ENCODE measurements at places on chromosomes 16 and 17.
A peak's percentile ranks its signal among the peaks of the same experiment; 100 is the strongest.

DNA sequence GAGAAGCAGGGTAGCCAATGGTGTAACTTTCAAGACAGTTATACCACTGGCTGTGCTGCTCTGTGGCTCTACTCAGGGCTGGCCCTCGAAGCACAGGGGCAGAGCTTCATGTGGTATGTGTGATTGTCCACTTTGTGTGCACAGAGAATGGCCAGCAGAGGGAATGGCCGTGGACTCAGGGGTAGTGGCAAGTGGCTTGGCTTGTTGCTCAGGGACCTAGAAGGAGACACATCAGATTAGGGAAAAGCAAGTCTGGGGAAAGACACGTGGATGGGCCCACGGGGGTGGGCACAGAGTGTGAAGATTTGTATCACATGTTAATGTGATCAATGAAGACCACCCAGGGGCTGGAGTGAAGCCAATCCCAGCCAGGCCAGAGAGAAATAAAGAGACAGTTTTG is 20.0 kb upstream of the XYLT2 start:
- no peak for DNase-seq

GRCh38 chr16:50067290-50067853 is 1.6 kb downstream of the HEATR3 start:
- no peak for DNase-seq

- DNase-seq: no peak
Measured at GRCh38 chr16:68643847-68644246, 1.3 kb upstream of the CDH3 start.

DNA sequence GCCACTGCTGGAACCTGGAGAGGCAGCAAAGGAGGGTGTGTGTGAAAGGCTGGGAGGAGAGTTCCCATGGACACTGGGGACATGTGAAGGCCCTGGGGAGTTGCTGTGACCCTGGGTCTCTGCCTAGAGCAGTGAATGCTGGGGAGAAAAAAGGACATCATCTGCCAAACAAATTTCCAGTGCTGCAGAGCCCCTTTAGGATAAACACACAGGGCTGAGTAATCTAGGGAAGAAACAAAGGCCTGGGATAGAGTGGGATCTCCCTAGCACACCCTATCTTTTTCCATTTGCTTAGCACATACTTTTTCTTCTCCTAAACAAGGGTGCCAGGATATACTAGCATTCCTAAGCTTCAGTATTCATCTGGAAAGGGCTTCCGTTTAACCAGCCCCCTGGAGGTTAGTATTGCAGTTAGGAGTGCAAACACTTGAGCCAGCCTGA is 3.3 kb upstream of the HIGD1B start:
- no peak for DNase-seq

- DNase-seq: no peak
Measured at GRCh38 chr16:76346210-76346609, 69.0 kb downstream of the CNTNAP4 start.

GRCh38 chr17:65990593-65990992 is 201.3 kb downstream of the CEP112 start:
- DNase-seq: no peak

- no peak for DNase-seq
Measured at GRCh38 chr17:80110927-80111701, 9.7 kb downstream of the GAA start.

- no peak for DNase-seq
Measured at GRCh38 chr17:81286491-81287145, 8.5 kb downstream of the SLC38A10 start.

GRCh38 chr17:77365584-77366186 is 224.9 kb downstream of the SEC14L1 start:
- DNase-seq: no peak

DNA sequence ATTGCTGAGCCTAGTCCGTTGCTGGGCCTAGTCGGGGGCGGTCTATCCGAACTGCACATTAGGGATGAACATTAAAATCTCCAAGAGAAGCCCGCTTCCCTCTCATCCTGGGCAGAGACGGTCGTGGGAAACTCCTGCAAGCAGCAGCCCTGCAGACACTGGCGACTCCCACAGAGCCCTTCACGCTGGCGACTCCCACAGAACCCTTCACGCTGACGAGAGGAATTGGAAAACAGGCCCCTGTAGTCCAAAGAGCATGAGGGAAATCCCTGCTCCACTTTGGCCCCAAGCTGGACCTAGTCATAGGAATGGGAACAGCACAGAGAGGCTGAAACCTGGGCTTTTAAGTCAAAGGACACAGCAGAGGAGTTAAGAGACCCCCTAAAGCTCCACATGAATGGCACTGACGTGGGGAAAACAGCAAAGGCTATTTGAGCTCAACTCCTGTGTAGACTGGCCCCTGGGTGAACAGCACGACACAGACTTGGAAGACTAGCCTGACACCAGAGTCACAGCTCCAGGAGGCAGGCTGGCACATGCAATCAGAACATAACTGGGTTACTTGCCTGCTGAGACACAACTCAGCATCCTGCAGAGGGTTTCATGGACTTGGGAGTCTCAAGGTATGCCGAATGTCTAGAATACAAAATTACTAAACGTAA is 42.2 kb downstream of the WDR45B start:
- no peak for DNase-seq

DNA sequence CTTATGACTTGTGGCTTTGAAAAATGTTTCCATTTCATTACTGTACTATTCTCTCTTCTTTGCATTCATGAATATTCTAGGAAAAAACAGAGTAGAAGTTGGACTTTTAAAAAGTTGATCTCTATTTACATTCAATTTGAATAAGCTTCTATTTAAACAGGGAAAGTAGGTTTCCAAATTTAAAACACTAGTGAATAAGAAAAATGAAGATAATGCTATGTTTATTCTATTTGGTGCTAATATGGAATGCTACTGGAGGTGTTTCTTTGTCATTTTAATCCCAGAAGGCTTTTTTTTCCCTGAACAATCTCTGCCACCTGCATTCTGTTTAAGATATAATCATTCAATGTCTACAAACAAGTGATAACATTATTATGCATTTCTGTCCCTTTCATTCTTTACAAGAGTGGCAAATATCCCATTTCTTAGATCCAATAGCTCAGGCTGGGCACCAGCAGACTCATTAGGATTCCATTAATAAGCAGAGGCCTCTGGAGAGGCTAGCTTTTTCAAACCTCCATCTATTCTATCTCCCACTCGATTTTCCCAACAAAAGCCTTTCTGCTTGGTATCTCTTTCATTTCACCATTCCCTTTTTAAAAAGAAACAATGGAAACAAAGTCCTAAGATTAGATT is 1001.6 kb upstream of the CDH8 start:
- no peak for DNase-seq

DNA sequence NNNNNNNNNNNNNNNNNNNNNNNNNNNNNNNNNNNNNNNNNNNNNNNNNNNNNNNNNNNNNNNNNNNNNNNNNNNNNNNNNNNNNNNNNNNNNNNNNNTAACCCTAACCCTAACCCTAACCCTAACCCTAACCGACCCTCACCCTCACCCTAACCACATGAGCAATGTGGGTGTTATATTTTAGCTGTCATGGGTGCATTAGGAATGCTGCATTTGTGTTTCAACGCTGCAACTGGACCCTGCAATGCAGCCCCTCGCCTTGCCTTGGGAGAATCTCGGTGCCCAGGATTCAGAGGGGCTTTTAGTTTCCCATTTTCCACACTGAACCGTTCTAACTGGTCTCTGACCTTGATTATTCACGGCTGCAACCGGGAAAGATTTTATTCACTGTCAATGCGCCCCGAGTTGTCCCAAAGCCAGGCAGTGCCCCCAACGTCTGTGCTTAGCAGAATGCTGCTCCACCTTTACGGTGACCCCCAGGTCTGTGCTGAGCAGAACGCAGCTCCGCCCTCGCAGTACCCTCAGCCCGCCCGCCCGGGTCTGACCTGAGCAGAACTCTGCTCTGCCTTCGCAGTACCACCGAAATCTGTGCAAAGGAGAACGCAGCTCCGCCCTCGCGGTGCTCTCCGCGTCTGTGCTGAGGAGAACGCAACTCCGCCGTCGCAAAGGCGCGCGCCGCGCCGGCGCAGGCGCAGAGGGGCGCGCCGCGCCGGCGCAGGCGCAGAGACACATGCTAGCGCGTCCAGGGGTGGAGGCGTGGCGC is 43.3 kb downstream of the POLR3K start:
- DNase-seq: no peak

DNA sequence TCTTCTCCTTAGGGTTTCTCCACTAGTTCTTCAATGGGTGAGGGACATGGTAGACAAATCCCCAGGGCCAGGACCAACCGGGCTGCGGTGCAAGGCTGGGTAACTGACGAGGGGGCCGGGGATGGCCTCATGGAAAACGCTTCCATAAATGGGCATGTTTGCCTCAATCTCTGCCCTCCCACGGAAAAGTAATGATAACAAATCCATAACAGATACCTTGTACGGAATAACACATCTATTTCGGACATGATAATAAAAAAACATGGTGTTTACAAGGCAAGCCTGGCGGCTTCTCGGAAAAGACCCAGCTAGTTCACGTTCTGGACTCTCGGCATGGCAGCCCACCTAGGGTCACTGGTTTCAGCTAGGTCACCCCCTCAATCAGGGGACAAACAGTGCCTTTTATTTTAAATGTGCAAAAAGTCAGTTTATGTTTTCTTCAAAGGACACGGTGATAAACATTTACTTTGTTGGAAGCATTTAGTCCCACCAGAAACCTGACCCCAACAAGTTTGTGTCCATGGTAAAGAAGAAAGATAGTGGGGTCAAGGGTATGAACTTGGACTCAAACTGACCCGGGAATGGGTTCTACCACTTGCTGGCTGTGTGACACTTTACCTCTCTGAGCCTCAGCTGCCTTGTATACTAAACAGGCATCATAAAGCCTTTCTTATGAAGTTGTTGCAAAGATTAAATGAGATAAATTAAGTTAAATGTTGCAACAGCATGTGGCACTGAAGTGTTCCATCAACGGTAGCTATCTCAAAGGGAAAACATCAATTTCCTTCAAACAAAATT is 1.7 kb downstream of the MYH11 start:
- no peak for DNase-seq

GRCh38 chr17:10162096-10162495 is 36.3 kb downstream of the GAS7 start:
- no peak for DNase-seq

DNA sequence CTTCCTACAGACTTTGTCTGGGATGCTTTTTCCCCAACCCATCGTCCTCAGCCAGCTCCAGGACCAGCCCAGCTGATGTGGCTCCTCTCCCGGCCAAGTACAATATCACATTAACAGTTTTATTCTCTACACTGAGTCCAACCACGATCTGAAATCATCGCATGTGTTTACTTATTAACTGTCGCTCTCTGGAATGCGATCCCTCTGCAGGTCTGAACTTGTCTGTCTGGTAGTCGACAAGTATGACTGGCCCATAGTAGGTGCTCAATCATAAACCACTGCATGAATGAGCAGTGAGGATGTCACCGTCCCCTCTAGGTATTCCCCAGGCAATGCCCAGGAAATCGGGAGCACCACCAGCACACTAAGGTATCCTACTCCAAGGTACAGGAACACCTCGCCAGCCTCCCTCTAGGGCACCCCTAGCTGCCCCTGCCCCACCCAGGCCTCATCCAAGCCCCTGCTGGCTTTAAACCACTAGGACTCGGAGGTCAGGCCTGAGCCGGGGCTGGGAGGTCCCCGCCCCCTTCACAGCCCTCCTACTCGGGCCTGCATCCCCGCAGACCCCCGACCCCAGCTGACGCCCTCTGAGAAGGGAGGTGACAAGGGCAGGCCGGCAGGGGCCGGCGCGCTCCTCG is 27.7 kb downstream of the RTN4RL1 start:
- DNase-seq: no peak

GRCh38 chr16:11084484-11084875 is 140.1 kb downstream of the CLEC16A start:
- DNase-seq: no peak

- DNase-seq: no peak
Measured at GRCh38 chr17:77840513-77841165, 117.9 kb upstream of the TNRC6C start.

- no peak for DNase-seq
Measured at GRCh38 chr17:77312061-77312701, 171.4 kb downstream of the SEC14L1 start.

DNA sequence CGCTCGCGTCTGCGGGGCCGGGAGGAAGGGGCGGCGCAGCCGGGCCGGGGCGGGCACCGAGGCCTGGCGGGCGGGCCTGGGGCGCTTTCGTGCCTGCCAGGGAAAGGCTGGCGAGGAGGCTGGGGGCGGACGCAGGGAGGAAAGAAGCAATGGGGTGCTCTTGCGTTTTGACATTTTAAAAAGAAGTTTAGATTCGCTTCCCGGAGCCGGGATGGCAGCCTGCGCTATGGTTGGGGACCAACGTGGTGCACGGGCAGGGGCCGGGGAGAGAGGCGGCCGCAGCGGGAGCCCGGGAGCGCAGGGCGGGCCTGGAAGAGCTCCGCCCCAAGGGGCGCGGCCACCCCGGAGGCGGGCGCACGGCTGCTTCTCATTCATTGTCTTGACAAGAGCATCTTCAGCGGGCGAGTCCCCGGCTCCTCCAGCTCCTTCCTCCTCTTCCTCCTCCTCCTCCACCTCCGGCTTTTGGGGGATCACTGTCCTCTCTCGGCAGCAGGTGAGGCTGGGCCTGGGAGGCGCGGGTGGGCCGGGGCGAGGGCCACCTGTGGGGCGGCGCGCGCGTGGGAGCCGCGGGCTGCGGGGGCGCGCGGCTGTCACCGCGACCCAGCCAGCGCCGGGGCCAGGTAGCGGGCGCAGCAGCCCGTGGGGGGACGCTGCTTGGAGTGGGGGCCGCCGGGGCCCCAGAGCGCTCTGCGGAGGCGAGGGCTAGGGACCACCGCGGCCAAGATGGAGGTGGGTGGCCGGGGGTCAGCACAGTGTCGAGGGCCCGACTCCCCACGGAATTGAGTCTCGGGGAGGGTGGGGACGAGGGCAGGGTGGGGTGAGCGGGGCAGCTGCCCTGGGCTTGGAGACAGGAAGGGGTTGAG is at the start of gene CORO1A:
TSS of gene CORO1A (plus strand) at position 370 of the 863 bp plus-strand sequence. CDS start 1,608 bp downstream, outside the sequence.
- DNase-seq: peak; percentile 46

DNA sequence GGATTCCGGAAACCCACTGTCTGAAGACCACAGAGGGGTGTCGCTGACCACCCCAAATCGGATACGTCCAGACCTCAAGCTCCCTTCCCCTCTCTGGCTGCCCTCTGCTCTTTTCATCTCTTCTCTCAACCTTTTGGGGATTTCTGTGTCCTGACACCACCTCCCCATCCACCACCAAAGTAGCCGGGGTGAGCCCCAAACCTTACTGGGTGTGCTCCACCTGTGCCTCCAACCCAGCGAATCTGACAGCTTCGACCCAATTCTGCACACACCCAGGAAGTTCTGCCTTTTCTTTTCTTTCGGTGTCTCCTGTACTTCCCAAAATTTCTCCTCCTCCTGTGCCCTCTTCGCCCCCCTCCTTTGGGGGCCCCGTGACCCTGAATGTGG is 534 bp downstream of the KCTD11 start:
- no peak for DNase-seq

- no peak for DNase-seq
Measured at GRCh38 chr16:64545768-64546167, 576.1 kb downstream of the CDH11 start.

DNA sequence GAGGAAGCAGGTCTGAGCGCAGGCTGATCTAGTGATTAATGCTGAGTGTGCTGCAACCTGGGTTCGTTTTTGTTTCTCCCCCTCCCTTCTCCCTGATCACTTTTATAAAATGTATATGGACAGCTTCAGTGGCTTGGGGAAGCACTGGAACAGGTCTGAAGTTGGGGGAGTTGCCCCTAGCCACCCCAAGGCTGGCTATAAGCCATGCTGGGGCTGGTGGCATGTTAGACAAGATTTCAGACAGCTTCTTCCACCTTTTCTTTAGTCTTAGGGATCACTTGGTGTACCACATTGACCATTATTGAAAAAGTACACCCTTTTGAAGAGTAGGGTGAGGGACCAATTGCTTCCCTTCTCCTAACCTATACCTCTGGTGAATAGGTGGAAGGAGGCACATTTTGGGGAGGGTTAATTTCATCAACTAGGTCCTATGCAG is 3.8 kb upstream of the VAC14 start:
- DNase-seq: no peak
